ENCODE measurements at places on chromosomes 3 and 15. TPM values are rescaled to one million over a fixed set of nuclear protein-coding genes. Genes with fewer than 3 reads are reported as not detected.

DNA sequence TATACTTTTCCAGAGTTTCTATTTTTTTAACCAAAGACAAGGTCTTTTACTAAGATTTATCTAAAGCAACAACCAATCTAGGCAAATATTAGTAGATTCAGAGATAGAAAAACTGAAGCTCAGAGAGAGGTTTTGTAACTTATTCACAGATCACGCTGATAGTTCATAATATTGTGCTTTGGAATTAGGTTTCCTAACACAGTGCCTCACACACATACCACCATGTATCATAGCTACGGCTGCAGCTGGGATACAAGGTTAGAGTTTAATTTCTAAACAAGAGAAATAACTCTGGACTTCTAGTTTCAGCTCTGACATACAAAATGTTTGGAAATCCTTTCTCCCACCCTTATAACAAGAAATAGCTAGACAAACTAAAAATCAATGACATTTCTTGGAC lies 565.7 kb downstream of the PYDC2 start:
- no peak for DNase-seq

GRCh38 chr3:40247714-40248454 lies 61.6 kb upstream of the EIF1B start:
- no peak for DNase-seq

DNA sequence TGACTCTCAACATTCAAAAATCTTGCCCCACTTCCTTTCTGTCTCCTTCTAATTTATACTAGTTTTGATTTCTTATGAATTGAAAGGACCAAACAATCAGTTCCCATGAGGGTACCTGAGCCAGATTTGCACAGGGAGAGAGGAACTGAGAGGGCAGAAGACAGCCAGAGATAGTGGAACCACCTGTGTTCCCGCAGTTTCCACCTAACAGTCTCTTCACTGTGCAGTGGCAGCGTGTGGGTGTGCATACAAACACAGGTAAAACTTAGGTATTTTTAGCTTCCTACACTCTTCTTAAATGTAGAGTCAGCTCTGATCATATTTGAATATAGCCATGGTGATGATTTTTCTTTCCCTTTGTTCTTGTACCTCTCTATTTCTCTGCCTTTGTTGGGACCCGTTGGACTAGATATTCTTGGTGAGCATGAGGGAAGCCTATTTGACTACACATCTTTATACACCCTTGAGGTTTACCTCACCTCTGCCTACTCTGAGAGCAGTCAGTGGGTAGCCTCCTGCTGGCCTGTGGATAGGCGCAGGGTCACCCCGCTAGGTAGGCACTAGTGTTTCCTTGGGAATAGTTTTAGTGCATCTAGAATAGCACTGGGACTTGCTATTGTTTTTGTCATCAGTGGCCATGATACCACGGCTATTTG lies 58.8 kb downstream of the MAP3K13 start:
- DNase-seq = no peak

DNA sequence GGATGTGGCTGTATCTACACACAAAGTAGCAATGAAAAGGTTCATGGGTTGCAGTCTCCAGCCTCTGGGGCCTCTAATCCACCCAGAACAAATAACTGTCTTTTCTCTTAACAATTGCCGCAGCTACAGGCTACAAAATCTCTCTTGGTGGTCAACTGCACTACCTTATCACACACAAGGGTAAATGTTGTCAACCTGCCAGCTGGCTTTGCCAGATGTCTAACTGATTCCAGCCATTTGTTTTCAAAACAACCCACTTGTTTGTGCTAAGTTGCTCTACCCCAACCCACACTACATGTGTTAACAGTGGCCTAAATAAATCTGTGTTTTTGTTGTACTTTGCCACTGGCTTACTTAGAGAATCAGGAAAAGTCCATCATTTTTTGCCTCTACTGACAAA lies 447.3 kb downstream of the TAFA4 start:
- DNase-seq = no peak

DNA sequence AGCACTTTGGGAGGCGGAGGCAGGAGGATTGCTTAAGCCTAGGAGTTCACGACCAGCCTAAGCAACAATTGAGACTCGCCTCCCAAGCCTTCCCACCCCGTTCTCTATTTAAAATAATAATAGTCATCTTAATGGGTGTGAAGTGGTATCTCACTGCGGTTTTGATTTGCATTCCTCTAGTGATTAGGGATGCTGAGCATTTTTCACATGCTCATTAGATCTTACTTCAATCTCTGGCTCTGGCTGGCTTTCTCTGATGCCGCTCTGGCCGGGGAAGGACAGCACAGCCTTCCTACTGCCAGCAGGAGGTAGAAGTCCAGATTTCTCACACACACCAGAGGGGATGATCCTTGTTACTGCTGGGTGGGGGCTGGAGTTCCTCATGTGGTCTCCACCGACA lies 7.4 kb upstream of the EIF4A2 start:
- no peak for DNase-seq

DUOX2 gene
- 0.78 TPM for total RNA-seq

Data from tibial nerve (tissue), 4 donors.